ENCODE measurements at places on chromosomes 6 and 20. TPM values are rescaled to one million over a fixed set of nuclear protein-coding genes. Genes with fewer than 3 reads are reported as not detected.

SYCP2 gene
- 0.92 TPM for total RNA-seq

DCBLD1 gene
- 34.2 TPM for total RNA-seq

IMPG1 gene
- not detected for total RNA-seq

TPX2 gene
- 117 TPM for total RNA-seq

ERVFRD-1 gene
- total RNA-seq = not detected

DOK5 gene
- total RNA-seq = not detected

MEP1A gene
- not detected for total RNA-seq

SIRT5 gene
- 4.2 TPM for total RNA-seq

RSPH4A gene
- 0.11 TPM for total RNA-seq

TMEM170B gene
- 1.0 TPM for total RNA-seq

ARFGEF3 gene
- total RNA-seq = 0.63 TPM

RNF182 gene
- 3.2 TPM for total RNA-seq

TTK gene
- 18.4 TPM for total RNA-seq

SMOC2 gene
- not detected for total RNA-seq

KHDC1 gene
- 3.8 TPM for total RNA-seq

HTR1E gene
- not detected for total RNA-seq

LBP gene
- 0.99 TPM for total RNA-seq

CLPSL2 gene
- not detected for total RNA-seq

OVOL2 gene
- 0.38 TPM for total RNA-seq

SLC16A10 gene
- total RNA-seq = 0.44 TPM

All from A549 treated with CpdA at 1 μM for 4 hours (cell line).